ENCODE measurements at places on chromosomes 4 and X.

DNA sequence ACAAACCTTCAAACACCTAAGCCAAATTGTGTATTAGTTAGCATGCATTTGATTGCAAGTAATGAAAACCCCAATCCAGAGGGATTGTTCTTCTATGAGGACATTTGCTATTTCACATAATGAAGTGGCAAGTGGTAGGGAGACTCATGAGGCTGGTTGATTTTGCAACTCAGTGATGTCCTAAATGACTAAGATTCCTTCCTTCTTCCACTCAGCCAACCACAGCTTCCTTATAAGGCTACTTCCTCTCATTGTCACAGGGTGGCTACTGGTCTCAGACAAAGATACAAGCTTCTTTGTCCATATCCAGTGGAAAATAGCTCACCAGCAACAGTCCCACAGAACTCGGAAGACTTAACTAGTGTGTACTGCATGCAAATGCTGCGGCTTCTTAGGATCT lies 5.3 kb upstream of the OTC start:
- no peak overlapping the region for H3K27ac ChIP-seq

GRCh38 chrX:115234461-115234860 lies 565 bp upstream of the LRCH2 start:
- H3K27ac ChIP-seq = no peak overlapping the region
- DNase-seq = no peak
- H3K4me3 ChIP-seq = peak overlapping the region; percentile 79
- H3K36me3 ChIP-seq = no peaks in the 10 kb centered on the region

- DNase-seq = no peak
- H3K27me3 ChIP-seq = no peaks in the 10 kb centered on the region
- peak overlapping the region; percentile 73 for H3K27ac ChIP-seq
- H3K36me3 ChIP-seq = peaks cover 6% of the 10 kb centered on the region
- no peak overlapping the region for H3K4me3 ChIP-seq
- no peaks in the 10 kb centered on the region for H3K4me1 ChIP-seq
Observed at GRCh38 chr4:77127837-77128621, 29.0 kb upstream of the CCNG2 start.

- no peaks in the 10 kb centered on the region for H3K4me1 ChIP-seq
- DNase-seq = no peak
- H3K27me3 ChIP-seq = no peaks in the 10 kb centered on the region
- no peak overlapping the region for H3K27ac ChIP-seq
- no peaks in the 10 kb centered on the region for H3K36me3 ChIP-seq
Observed at GRCh38 chr4:138475116-138475515, 233.0 kb upstream of the SLC7A11 start.

- H3K27me3 ChIP-seq = no peaks in the 10 kb centered on the region
- no peaks in the 10 kb centered on the region for H3K4me1 ChIP-seq
- no peak for DNase-seq
- H3K27ac ChIP-seq = no peak overlapping the region
- H3K36me3 ChIP-seq = no peaks in the 10 kb centered on the region
- no peak overlapping the region for H3K4me3 ChIP-seq
Observed at GRCh38 chr4:93645120-93645519, 183.4 kb upstream of the ATOH1 start.

- no peak overlapping the region for H3K4me3 ChIP-seq
- no peaks in the 10 kb centered on the region for H3K27me3 ChIP-seq
- H3K4me1 ChIP-seq = no peaks in the 10 kb centered on the region
- no peaks in the 10 kb centered on the region for H3K36me3 ChIP-seq
- DNase-seq = no peak
Observed at GRCh38 chr4:154872198-154872597, 91.1 kb downstream of the RBM46 start.

- no peak overlapping the region for H3K4me3 ChIP-seq
- H3K4me1 ChIP-seq = no peaks in the 10 kb centered on the region
- H3K27me3 ChIP-seq = no peaks in the 10 kb centered on the region
- H3K36me3 ChIP-seq = peaks cover 7% of the 10 kb centered on the region
- no peak overlapping the region for H3K27ac ChIP-seq
- DNase-seq = no peak
Observed at GRCh38 chr4:114211556-114211955, 232.1 kb upstream of the ARSJ start.

DNA sequence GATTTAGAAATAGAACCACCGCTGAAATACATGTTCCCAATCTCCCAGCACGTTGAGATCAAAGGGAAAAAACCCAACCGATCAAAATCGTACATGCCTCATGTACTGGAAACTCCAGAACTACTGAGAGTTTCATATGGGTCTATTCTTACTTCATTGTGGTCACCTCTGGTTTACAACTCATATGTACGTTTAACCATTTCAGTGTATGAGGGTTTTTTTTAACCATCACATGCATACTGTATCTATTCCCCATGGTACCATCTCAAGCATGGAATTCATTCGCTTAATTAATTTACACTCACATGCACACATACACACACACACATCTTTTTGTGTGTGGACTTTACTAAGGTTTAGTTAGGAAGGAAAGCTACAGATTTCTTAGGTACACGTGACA lies 46.0 kb upstream of the CLNK start:
- H3K27me3 ChIP-seq = no peaks in the 10 kb centered on the region
- DNase-seq = no peak
- H3K27ac ChIP-seq = no peak overlapping the region

DNA sequence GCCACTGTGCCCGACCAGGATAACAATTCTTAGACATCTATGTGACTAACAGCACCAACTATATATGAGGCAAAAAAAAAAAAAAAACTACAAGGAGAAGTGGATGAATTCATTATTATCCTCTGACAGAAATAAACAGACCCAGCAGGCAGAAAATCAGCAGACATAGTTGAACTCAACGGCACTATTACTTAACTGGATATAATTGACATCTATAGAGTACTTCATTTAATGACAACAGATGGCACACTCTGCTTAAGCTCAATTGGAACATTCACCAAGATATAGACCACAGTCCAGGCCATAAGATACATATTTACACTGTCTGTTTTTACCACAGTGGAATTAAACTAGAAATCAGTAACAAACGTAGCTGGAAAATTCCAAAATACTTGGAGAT lies 13.3 kb downstream of the CLDN22 start:
- no peaks in the 10 kb centered on the region for H3K27me3 ChIP-seq
- no peaks in the 10 kb centered on the region for H3K4me1 ChIP-seq

- H3K27ac ChIP-seq = peak overlapping the region; percentile 50
- peaks cover 2% of the 10 kb centered on the region for H3K27me3 ChIP-seq
- peaks cover 25% of the 10 kb centered on the region for H3K4me1 ChIP-seq
- H3K4me3 ChIP-seq = no peak overlapping the region
Observed at GRCh38 chr4:113162089-113162488, 112.6 kb downstream of the ANK2 start.

- H3K27ac ChIP-seq = no peak overlapping the region
- H3K27me3 ChIP-seq = no peaks in the 10 kb centered on the region
- no peak for DNase-seq
- H3K4me3 ChIP-seq = no peak overlapping the region
Observed at GRCh38 chr4:140330311-140330900, 43.0 kb upstream of the SCOC start.

GRCh38 chrX:108947205-108947604 lies 210.8 kb upstream of the IRS4 start:
- no peak overlapping the region for H3K4me3 ChIP-seq
- DNase-seq = peak; percentile 3
- no peaks in the 10 kb centered on the region for H3K36me3 ChIP-seq
- no peaks in the 10 kb centered on the region for H3K27me3 ChIP-seq

DNA sequence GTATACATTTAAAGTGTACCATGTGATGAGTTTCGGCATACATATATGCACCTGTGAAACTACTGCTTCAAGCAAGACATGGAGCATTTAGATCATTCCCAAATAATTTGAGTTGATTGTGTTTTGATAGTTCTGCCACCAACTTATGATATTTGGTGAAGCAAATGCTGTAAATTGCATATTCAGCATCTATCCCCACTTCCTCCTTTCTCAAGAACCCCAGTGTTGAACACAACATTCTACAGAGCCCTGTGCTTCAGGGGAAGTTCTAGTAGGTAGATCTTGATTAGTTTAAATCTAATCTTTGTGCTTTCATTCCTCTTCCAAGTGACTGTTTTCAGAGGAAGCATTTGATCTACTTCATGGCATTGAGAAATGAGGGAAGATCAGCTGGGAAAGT lies 5.4 kb upstream of the SHROOM3 start:
- no peak for DNase-seq
- no peaks in the 10 kb centered on the region for H3K36me3 ChIP-seq
- H3K27me3 ChIP-seq = no peaks in the 10 kb centered on the region
- H3K4me3 ChIP-seq = no peak overlapping the region

DNA sequence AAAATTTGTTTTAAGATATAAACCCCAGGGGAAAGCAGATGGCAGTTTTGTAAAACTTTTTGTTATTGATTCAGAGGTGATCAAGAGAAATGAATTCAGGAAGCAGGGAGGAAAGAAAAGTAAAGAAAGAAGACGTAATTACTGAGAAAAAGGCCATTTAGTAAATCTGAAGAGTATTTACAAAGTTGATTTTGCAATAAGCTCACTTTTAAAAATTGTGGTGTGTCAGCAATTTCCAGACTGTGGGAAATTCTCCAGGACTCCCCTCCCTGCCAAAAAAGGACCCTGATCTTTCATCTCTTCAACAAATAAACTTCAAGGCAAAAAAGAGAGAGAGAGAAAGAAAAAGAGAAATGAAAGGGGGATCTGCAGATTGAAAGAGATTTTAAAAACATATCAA lies 36.6 kb downstream of the PCYT1B start:
- no peaks in the 10 kb centered on the region for H3K4me1 ChIP-seq
- no peak for DNase-seq
- H3K36me3 ChIP-seq = no peaks in the 10 kb centered on the region
- H3K27me3 ChIP-seq = no peaks in the 10 kb centered on the region

DNA sequence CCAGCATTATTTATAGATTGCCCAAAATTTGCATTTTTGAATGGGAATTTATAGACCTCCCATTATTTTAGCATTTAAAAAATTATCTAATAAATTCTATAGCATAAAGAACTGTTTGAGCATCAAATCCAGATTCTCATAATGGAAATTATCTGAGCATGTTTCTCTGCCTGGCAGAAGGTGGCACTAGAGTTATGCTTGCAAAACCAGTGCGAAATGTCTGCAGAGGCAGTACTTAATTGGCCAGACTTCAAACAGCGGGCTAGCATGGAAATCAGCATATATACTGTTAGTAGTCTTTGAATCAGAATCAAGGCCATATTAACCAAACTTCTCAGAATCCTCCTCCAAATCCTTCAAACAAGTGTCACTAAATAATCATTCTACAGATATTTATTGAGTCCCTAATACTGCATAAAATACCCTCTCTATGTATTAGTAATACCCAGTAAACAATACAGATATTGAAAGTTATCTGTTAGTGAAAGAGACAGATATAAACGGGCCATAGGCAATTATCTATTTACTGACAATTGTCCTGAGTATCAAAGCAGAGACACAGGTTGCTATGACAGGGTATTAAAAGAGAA lies 78.7 kb upstream of the DCLK2 start:
- no peaks in the 10 kb centered on the region for H3K27me3 ChIP-seq
- DNase-seq = peak; percentile 22
- no peak overlapping the region for H3K4me3 ChIP-seq
- H3K27ac ChIP-seq = no peak overlapping the region

GRCh38 chr4:55123791-55124190 lies 1.6 kb downstream of the KDR start:
- peaks cover 12% of the 10 kb centered on the region for H3K4me1 ChIP-seq
- no peak overlapping the region for H3K27ac ChIP-seq
- H3K4me3 ChIP-seq = no peak overlapping the region
- no peaks in the 10 kb centered on the region for H3K36me3 ChIP-seq
- no peak for DNase-seq
- peaks cover 19% of the 10 kb centered on the region for H3K27me3 ChIP-seq

DNA sequence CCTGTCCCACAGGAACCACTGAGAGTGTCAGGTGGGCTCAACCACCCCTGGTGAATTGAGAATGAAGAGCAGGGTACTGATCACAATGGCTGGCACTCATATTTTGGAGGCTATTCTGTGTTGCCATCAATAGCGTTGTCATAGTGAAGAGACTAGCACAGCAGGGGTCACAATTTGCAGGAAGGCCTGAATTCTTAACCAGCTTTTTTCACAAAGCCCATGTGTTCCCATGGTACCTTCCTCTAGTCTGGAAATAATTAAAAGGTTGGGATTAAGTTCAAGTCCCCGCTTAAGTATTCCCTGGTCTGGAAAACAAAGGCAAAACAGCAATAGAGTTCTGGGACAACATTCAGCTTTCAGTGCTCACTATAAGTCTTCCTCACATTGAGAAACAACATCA lies 1051.7 kb downstream of the C4orf33 start:
- H3K4me3 ChIP-seq = no peak overlapping the region
- H3K36me3 ChIP-seq = no peaks in the 10 kb centered on the region
- DNase-seq = no peak
- no peaks in the 10 kb centered on the region for H3K4me1 ChIP-seq
- H3K27me3 ChIP-seq = no peaks in the 10 kb centered on the region
- H3K27ac ChIP-seq = no peak overlapping the region

DNA sequence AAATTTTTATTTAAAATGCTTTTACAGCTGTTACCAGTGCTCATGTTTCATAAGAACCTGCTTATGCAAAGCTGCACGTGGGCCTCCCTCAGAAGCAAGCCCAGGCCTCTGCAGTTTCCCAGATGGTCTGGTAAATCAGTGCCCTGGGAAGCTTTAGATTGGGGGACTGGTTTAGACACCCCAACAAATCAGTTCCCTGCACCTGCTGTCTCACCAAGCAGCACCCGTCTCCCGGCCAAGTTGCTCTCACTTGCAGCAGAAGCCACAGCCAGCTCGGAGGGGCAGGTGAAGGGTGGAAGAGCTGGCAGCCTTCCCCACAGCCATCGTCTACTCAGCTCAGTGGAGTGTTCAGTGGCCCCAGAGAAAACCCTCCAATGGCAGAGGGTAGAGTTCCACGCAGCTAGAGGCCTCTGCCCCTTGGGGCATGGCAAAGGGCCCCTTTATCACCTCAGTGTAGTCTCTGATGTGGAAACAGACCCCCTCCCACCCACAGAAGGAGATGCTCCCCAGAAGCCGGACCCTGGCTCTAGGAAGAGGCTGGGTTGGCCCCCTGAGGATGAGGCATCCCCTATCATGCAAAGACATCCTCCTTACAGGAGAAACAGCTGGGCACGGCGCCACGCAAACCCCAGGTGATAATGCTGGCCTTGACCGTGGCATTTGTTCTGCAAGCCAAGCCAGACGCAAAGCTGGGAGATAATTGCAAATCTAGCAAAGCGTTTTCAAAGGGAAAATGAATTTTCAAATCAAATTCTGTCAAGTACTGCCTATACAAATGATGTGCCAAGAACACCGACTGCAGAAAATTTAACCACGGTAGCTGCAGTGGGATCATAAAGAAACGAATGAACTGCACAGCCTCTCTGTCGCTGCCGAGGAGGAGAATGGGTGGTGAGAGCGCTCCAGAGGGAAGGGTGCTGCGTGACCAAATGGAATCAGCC lies 51.9 kb downstream of the ZFYVE28 start:
- H3K4me3 ChIP-seq = no peak overlapping the region
- no peak overlapping the region for H3K27ac ChIP-seq
- peaks cover 19% of the 10 kb centered on the region for H3K4me1 ChIP-seq
- no peak for DNase-seq
- peaks cover 14% of the 10 kb centered on the region for H3K27me3 ChIP-seq
- H3K36me3 ChIP-seq = peaks cover 16% of the 10 kb centered on the region

- peak overlapping the region; percentile 17 for H3K27ac ChIP-seq
- peaks cover 3% of the 10 kb centered on the region for H3K27me3 ChIP-seq
- H3K36me3 ChIP-seq = no peaks in the 10 kb centered on the region
- no peak for DNase-seq
Observed at GRCh38 chr4:79588679-79589078, 180.7 kb upstream of the GK2 start.

- peaks cover 5% of the 10 kb centered on the region for H3K4me1 ChIP-seq
- H3K4me3 ChIP-seq = no peak overlapping the region
- H3K36me3 ChIP-seq = no peaks in the 10 kb centered on the region
- H3K27me3 ChIP-seq = no peaks in the 10 kb centered on the region
- no peak for DNase-seq
- H3K27ac ChIP-seq = no peak overlapping the region
Observed at GRCh38 chrX:8036914-8037313, 109.7 kb upstream of the PNPLA4 start.

Measured in glutamatergic neuron (in vitro differentiated cells).